ENCODE measurements at places on chromosomes 2 and 18.

GRCh38 chr2:241632478-241633325 is 4.3 kb downstream of the THAP4 start:
- DNase-seq, result no peak

- no peak for DNase-seq
Measured at GRCh38 chr18:8133032-8133431, 476.2 kb upstream of the RAB12 start.

DNA sequence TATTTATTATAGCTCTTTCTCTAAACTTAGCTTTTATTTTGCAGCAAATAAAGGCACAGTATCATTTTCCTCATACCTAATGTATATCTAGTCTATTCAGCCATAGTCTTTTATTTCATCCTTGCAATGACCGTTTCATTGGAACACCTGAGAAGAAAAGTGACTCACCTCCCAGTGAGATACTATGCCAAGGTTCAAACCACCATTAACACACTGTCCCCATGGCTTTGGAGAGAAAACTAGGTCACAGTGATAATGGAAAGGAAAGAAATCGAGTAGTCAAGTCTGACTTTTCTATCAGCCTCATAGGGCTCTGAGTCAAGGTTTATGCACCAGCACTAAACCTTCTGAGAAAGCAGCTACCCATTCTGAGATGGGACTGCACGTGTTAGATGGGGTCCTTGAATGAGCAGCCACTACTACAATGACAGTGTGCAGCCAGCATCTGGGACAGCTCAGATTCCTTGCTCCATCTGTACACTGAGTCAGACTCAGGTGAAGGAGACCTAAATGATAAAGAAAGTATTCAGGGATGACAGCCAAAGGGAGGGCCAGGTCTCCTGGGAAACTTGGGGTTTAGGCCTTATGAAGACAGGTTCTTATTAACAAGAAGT is 971.1 kb upstream of the ACVR2A start:
- no peak for DNase-seq

DNA sequence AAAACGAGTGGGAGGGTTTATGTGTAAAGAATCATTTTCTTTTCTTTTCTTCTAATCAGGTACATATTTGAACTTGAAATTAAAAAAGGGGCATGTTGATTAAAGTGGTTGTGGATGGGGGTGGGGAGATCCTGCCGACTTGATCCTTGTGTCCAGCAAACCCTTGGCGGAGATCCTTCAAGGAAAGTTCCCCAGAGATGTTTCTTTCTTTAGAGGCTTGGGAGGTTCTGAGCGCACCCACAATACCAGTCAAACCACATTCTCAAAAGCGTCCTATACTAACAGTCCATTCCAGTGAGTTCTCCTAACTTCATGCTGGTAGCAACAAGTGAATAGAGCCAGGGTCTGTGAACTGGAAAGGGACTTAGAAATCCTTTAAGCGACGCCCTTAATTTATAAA is 49.2 kb downstream of the MYCN start:
- no peak for DNase-seq

- DNase-seq, result peak; percentile 98
Measured at GRCh38 chr2:25362049-25362433, 20.3 kb upstream of the DNMT3A start.

- no peak for DNase-seq
Measured at GRCh38 chr2:118846442-118846952, 951 bp downstream of the EN1 start.

DNA sequence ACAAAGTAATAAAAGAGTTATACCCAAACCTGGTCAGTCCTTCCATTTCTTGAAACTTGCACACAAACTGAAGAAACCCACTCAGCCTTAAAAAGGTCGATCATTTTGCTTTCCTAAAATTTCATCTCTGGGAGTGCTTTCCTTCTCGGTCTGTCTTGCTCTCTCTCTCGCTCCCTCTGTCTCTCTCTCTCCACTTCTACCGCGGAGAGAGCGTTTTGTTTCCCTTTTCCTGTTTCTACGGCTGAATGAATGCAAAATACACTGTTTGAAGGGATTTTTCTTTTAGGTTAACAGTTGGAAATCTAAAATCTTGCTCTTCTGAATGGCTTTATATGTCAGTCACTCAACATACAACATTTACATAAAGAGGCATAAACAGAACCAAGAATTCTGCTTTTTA is 424.2 kb downstream of the TGIF1 start:
- no peak for DNase-seq

- no peak for DNase-seq
Measured at GRCh38 chr2:28054916-28055315, 164.4 kb downstream of the BABAM2 start.

DNA sequence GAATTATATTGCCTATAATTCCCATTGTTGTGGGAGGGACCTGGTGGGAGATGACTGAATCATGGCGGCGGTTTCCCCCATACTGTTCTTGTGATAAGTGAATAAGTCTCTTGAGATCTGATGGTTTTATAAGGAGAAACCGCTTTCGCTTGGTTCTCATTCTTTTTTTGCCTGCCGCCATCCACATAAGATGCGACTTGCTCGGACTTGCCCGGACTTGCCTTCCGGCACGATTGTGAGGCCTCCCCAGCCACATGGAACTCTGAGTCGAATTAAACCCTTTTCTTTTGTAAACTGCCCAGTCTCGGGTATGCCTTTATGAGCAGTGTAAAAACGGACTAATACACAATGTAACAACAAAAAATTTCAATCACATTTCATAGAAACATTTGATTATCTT is 115.8 kb downstream of the C2orf74 start:
- no peak for DNase-seq

DNA sequence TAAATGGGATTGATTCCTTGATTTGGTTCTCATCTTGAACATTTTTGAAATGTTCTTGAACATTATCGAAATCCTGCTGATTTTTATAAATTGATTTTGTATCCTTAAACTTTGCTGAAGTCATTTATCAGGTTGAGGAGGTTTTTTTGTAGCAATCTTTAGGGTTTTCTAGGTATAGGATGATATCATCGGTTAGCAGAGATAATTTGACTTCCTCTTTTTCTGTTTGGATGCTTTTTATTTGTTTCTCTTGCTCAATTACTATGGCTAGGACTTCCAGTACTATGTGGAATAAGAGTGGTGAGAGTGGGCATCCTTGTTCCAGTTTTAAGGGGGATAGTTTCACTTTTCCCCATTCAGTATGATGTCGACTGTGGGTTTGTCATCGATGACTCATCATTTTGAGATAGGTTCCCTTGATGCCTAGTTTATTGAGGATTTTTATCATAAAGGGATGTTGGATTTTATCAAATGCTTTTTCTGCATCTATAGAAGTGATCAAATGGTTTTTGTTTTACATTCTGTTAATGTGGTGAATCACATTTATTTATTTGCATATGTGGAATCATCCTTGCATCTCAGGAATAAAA is 201.5 kb upstream of the ZSWIM2 start:
- no peak for DNase-seq

DNA sequence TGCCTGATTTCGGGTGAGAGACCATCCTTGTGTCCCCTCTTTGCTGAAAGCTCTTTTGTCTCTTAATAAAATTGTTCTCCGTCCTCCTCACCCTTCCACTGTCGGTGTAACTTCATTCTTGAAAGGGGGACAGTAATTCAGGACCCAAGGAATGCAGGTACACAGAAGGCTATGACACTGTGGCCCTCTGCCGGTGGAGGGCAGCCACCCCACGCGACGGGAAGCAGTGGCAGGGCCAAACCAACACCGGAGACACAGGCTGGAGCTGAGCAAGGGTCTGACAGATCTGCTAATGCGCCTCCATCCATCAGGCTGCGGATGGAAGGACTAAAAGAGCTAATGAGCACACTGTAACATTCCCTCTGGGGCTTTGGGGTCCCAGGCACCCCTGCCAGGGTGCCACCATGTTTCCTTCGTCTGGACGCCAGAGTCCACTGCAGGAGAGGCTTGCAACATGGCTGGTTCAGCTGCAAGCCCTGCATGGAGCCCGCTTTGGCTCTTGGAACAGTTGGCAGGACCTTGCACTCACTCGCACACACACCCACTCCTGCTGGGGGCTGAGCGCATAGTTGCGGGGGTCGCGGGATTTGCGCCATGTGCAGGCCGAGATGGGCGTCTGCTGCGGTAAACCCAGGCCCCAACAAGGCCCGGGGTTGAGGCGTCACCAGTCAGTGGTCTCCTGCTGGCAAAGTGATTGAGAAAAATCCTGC is 544.1 kb upstream of the CDH7 start:
- DNase-seq, result no peak

- peak; percentile 67 for DNase-seq
Measured at GRCh38 chr18:4016391-4017049, 438.6 kb downstream of the DLGAP1 start.

DNA sequence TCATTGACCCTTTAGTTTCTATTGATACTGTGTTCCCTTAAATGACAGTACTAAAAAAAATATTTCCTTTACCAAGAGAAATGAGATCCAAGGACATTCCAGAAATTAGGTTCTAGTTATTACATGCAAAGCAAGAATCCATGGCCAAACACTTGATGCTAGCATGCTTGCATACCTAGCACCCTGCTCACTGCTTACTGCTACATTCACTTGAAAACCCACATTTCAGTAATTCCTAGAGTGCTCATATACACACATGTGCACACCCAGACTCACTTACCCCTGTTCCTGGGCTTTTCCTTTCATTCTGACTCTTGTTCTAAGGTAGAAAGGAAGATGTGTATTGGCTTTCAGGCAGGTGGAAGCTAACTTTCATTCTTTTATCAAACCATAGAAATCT is 395.9 kb downstream of the THSD7B start:
- no peak for DNase-seq

- no peak for DNase-seq
Measured at GRCh38 chr2:143981428-143981827, 538.5 kb downstream of the ZEB2 start.

DNA sequence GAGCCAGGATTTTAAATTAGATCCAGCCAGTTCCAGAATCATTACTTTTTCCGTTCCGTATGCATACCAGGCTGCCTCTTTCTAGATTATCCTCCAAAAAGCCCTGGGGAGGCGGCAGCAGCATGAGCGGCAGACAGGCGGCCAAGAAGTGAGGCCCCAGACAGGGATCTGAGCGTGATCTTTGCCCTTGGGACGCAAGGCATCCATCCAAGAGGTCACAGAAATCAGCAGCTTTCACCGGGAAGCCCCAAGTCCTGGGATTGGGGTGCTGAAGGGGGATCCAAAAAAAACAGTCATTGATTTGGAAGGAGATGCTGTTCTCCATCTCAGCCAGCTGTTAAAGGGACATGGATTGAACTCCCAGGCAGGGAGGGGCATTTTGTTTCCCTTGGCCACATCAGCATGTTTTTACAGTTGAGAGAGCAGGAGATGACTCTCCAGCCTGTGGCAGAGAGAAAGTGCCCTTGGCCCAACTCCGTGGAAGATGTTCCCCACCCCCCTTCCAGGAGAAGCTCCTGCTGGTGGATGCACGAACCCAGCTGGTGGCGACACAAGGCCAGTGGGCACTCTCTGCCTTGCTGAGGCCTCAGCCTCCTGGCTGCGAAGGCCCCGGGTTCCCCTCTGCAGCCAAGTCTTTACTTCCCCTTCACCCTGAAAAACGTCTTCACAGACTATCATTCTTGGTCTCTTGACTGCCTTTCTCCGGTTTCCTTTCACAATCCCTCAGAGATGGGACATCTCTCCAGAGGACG is 265.6 kb downstream of the ANAPC1 start:
- no peak for DNase-seq

GRCh38 chr2:26302846-26303245 is 43.1 kb upstream of the SELENOI start:
- no peak for DNase-seq

All from activated CD4-positive, alpha-beta T cell treated with anti-CD3 and anti-CD28 coated beads, Interleukin-2, Interleukin-6, amounts not matched to agents 100 ng/mL and 50 ng/mL, durations not matched to agents 16 hours and 8 hours (primary cell).